T-helper 2 cell treated with Interferon-gamma antibody and Interleukin-4, amounts not matched to agents 5 μg/mL and 100 μg/mL, for 36 hours (primary cell): ENCODE measurements at places on chromosomes 6 and 20.

GRCh38 chr20:48839154-48839917 lies 11.5 kb upstream of the PREX1 start:
- H3K27ac ChIP-seq, result no peak overlapping the region
- no peak for DNase-seq
- no peak overlapping the region for H3K4me3 ChIP-seq
- no peaks in the 10 kb centered on the region for H3K36me3 ChIP-seq
- peaks cover 35% of the 10 kb centered on the region for H3K27me3 ChIP-seq
- peaks cover 3% of the 10 kb centered on the region for H3K4me1 ChIP-seq

DNA sequence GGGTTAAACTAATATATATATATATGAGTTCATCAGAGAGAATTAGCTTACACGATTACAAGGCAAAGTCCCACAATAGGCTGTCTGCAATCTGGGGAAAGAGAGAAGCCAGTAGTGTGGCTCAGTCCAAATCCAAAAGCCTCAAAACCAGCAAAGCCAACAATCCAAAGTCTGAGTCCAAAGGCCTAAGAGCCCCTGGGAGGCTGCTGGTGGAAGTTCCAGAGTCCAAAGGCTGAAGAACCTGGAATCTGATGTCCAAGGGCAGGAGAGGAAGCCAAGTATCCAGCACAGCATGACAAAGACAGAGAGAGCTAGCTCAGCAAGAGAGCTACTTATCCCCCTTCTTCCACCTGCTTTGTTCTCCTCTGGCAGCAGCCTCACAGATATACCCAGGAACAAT lies 274.7 kb upstream of the ID4 start:
- H3K27me3 ChIP-seq, result no peaks in the 10 kb centered on the region
- H3K4me1 ChIP-seq, result no peaks in the 10 kb centered on the region
- no peak overlapping the region for H3K4me3 ChIP-seq
- H3K27ac ChIP-seq, result no peak overlapping the region

DNA sequence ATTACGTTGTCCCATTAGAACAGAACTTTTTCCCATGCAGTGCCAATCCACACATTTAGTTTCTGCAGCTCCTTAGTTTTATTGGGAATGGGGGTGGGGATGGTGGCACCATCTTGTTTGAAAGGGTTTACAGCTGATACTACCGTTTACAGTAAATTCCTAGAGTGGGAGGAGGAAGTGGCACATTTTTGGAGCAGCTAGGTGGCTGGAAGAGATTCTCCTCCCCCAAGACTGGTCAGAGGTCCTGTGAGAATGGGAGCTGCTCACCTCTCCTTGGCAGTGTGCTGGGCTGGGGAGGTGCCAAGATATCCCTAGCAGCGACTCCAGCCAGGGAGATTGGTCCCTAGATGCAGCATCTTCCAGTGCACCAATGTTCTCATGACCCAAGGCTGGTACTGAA lies 12.4 kb upstream of the CCN6 start:
- DNase-seq, result no peak
- H3K36me3 ChIP-seq, result no peaks in the 10 kb centered on the region

GRCh38 chr6:163946437-163946836 lies 531.9 kb downstream of the QKI start:
- H3K4me1 ChIP-seq, result no peaks in the 10 kb centered on the region
- no peak overlapping the region for H3K27ac ChIP-seq
- no peak for DNase-seq
- peaks cover 3% of the 10 kb centered on the region for H3K27me3 ChIP-seq

GRCh38 chr20:49501917-49502316 lies 19.4 kb upstream of the KCNB1 start:
- no peak for DNase-seq
- H3K27me3 ChIP-seq, result peaks cover 18% of the 10 kb centered on the region
- H3K36me3 ChIP-seq, result no peaks in the 10 kb centered on the region
- H3K4me3 ChIP-seq, result no peak overlapping the region
- H3K4me1 ChIP-seq, result no peaks in the 10 kb centered on the region
- H3K27ac ChIP-seq, result no peak overlapping the region

GRCh38 chr6:43683708-43684455 lies 3.7 kb downstream of the MRPS18A start:
- peaks cover 15% of the 10 kb centered on the region for H3K36me3 ChIP-seq
- H3K27me3 ChIP-seq, result no peaks in the 10 kb centered on the region
- no peak overlapping the region for H3K27ac ChIP-seq
- H3K4me3 ChIP-seq, result no peak overlapping the region
- H3K4me1 ChIP-seq, result peaks cover 30% of the 10 kb centered on the region

DNA sequence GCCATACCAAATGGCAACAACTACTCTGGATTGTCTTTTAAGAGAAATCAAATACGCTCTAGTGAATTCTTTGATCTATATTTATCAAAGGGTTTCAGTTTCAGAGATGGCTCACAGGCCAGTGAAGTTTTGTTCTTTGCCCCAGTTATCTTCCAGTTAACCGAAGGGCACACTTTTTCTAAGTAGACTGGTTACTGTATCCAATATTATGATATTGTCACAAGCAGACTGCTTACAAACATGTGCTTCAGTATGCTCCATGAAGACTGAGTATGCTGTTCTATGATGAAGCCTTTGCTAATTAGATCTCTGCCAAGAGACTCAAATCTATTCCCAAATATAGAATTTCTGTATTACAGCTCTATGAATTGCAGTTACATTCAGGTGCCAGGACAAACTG lies 181.1 kb downstream of the REV3L start:
- H3K27ac ChIP-seq, result peak overlapping the region; percentile 31
- no peak overlapping the region for H3K4me3 ChIP-seq
- DNase-seq, result no peak
- peaks cover 39% of the 10 kb centered on the region for H3K36me3 ChIP-seq

DNA sequence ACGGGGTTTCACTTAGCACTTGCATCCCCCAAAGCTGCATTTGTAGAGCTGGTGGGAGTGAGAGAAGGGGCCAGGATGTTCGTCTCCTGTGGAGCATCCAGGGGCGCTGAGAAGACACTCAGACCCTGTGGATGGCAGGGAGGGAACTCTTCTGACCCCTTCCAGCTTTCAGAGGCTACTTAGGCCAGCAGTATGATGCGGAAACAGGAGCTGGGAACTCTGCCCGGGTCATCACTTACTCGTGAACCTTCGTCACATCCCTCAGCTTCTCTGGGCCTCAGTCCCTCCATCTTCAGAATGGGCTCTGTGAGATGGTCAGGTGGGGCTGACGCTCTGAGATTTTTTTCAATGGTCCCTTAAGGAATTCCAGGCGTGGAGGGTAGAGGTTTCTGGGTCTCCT lies 228.5 kb downstream of the TAF4 start:
- H3K27me3 ChIP-seq, result no peaks in the 10 kb centered on the region
- no peak overlapping the region for H3K27ac ChIP-seq
- no peak for DNase-seq
- H3K4me1 ChIP-seq, result no peaks in the 10 kb centered on the region
- no peak overlapping the region for H3K4me3 ChIP-seq

DNA sequence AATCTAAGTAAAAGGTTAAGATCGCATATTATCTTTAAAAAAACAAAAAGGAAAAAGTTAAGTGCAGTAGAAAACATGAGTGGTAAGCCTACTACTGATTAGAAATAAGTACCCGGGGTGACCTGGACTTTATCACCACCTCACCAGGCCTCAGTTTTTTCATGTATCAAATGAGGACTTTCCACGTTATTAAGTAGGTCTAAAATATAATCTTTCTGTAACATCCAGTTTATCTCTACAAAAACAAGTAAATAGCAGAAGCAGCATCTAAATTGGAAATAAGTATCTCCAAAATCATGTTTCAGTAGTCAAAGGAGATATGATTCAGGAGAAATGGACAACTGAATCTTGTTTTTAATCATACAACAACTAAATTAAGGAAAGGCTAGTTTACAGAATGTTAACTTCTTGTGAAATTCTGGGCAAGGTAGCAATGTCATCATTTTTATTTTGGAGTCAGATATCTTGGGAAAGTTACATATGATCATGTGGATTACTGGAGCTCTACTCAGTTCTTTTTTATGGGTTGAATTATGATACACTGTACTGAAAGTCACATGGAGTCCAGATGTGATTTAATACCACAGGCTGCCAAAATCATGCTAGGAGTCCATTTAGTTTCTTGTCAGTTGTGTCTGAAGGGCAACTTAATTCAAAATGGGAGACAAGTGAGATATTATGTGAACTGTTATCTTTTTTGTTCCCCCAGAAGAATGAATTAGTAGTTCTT lies 114.7 kb upstream of the PRL start:
- no peak overlapping the region for H3K27ac ChIP-seq
- H3K27me3 ChIP-seq, result no peaks in the 10 kb centered on the region

- H3K27ac ChIP-seq, result no peak overlapping the region
- H3K4me1 ChIP-seq, result no peaks in the 10 kb centered on the region
- H3K4me3 ChIP-seq, result no peak overlapping the region
- H3K36me3 ChIP-seq, result no peaks in the 10 kb centered on the region
- no peaks in the 10 kb centered on the region for H3K27me3 ChIP-seq
Observed at GRCh38 chr6:54710456-54710855, 136.1 kb upstream of the FAM83B start.

GRCh38 chr6:139885909-139886308 lies 511.5 kb upstream of the CITED2 start:
- H3K4me1 ChIP-seq, result peaks cover 2% of the 10 kb centered on the region
- no peak for DNase-seq
- H3K27ac ChIP-seq, result no peak overlapping the region

GRCh38 chr20:50725724-50726005 lies 5.7 kb upstream of the PARD6B start:
- no peaks in the 10 kb centered on the region for H3K36me3 ChIP-seq
- no peak overlapping the region for H3K4me3 ChIP-seq
- no peak overlapping the region for H3K27ac ChIP-seq
- H3K27me3 ChIP-seq, result no peaks in the 10 kb centered on the region

DNA sequence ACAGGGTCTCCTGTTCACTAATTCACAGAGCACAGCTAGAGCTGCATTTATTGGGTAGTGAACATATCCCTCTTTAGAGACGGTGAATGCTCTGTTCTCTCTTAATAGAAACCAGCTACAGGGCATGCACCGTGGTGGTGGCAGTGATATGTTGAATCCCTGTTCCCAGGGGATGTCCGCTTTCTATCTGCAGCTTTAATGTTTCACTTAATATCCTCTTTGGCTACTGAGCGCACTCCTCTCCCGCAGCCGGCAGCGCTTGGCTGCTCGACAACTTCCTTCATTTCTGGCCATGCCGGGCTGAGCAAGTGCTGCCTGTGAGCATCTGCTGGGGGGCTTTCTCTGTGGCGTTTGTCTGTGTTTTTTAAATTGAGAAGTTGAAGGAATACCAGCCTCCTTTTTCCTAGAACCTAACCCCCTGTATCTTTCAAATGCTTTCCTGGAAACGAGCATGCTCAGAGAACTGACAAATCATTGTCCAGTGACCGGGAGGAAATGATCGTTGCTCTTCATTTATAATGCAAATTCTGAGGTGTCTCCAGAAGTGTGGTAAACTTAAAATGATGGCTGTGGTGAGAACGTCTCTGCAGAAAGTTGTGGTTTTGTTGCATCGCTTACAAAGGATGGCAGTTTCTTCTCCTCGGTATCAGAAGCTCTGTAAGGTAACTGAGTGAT lies 297.9 kb downstream of the UTRN start:
- H3K4me1 ChIP-seq, result peaks cover 66% of the 10 kb centered on the region
- H3K36me3 ChIP-seq, result peaks cover 44% of the 10 kb centered on the region
- no peaks in the 10 kb centered on the region for H3K27me3 ChIP-seq
- H3K27ac ChIP-seq, result peak overlapping the region; percentile 94
- peak overlapping the region; percentile 87 for H3K4me3 ChIP-seq
